ENCODE measurements at places on chromosomes 1 and 21.

DNA sequence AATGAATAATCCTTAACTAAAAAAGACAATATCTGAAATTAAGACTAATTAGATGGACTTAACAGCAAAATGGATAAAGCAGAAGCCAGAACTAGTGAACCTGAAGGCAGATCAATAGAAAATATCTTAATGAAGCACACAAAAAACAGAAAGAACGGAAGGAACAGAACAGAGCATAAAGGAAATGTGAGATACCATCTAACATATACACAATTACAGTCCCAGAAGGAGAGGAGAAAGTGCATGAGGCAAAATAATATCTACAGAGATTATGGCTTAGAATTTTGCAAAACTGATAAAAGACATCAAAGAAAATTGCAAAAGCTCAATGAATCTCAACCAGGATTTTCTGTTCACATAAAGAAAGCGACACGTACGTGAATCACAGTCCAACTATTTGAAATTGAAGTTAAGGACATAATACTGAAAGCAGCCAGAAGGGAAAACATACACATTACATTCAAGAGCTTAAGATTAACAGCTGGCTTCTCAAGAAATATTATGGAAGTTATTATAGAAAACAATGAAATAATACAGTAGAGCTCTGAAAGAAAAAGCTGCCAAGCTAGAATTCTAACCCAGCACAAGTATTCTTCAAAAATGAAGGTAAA lies 182.0 kb downstream of the CDC42BPA start:
- DNase-seq, result no peak

GRCh38 chr21:26297851-26298250 lies 127.3 kb upstream of the APP start:
- no peak for DNase-seq

GRCh38 chr1:223621312-223621734 lies 44.2 kb downstream of the CAPN8 start:
- DNase-seq, result no peak

- no peak for DNase-seq
Measured at GRCh38 chr1:85850238-85850637, 142.0 kb upstream of the ZNHIT6 start.

GRCh38 chr1:177227978-177228692 lies 57.4 kb downstream of the BRINP2 start:
- DNase-seq, result no peak

- peak; percentile 16 for DNase-seq
Measured at GRCh38 chr1:95118067-95118499, 928 bp downstream of the TLCD4 start.

DNA sequence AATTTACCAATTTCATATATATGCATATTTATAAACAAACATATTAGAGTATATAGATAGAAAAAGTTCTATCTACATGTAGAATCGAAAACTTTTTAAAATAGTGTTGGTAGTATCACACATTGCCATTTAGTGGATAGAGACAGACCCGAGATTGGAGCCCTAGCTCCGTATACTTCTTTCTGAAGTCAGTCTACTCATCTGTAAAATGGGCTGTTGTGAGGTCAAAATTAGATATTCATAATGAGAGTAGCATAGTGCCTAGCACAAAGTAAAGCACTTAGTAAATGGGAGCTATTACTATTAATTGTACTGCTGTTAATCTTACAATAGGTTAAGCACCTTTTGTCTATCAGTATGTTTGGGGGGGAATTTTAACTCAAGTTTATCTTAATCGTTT lies 4.2 kb upstream of the RSPH1 start:
- DNase-seq, result no peak

- DNase-seq, result no peak
Measured at GRCh38 chr1:26820784-26821269, 5.7 kb upstream of the ZDHHC18 start.

- DNase-seq, result no peak
Measured at GRCh38 chr1:185096531-185096930, 51.2 kb downstream of the RNF2 start.

- no peak for DNase-seq
Measured at GRCh38 chr1:209238356-209238755, 345.2 kb upstream of the CAMK1G start.

- no peak for DNase-seq
Measured at GRCh38 chr1:180150982-180151381, 3.7 kb upstream of the QSOX1 start.

GRCh38 chr21:35711661-35712060 lies 348.7 kb downstream of the SETD4 start:
- no peak for DNase-seq

DNA sequence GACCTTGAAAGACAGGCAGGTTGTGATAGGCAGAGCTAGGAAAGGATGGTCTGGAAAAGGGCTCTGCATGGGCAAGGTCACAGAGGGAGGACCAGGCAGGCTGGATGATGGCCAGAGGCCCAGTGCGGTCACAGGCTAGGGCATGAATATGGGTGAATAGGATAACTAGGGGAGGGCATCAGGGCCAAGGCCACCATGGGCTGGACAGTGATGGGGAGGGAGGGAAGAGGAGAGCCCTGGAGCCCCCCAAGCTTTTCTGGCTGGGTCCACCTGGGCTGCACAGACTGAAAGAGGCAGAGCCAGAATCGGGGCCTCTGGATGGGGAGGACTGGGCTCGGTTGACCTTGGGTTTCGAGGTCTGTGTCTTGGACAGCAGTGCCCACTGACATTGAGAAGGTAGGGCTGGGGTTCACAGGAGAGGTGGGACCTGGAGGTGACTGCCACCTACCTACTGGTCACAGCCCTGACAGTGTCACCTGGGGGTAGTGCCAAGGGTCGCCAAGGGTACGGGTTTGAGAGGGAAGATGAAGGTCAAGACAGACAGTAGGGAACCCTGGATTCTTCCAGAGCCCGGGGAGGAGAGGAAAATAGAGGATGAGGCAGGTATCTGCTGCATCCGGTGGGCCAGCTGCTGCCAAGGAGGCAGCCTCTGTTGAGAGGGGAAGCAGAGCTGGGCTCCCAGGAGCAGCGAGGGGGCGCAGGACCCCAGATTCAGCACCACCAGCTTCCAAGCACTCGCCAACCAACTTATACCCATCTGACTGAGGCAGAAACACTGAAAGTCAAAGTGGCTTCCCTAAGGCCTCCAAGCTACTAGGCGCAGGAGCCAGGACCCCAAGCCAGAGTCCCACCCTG lies 6.1 kb upstream of the NPHP4 start:
- no peak for DNase-seq

DNA sequence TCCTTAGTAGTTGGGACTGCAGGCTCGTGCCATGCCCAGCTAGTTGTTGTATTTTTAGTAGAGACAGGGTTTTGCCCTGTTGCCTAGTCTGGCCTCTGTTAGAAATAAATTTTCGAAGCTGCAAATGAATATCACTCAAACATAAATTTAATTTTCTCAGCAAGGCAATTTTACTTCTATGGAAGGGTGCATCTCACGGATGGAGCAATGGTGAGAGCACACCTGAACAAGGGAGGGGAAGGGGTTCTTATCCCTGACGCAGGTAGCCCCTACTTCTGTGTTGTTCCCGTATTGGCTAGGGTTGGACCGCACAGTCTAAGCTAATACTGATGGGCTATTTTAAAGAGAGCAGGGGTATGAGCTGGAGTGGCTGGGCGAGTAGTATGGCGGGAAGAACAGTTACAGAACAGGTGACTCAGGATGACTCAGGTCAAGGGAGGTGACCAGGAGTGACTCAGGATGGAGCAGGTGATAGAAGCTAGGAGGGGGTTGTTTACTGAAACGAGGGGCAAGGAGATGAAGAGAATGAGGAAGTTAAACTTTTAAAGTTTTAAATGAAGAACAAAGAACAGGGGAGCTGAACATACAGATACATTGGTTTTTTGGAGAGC lies 7.5 kb downstream of the MDM4 start:
- DNase-seq, result no peak

DNA sequence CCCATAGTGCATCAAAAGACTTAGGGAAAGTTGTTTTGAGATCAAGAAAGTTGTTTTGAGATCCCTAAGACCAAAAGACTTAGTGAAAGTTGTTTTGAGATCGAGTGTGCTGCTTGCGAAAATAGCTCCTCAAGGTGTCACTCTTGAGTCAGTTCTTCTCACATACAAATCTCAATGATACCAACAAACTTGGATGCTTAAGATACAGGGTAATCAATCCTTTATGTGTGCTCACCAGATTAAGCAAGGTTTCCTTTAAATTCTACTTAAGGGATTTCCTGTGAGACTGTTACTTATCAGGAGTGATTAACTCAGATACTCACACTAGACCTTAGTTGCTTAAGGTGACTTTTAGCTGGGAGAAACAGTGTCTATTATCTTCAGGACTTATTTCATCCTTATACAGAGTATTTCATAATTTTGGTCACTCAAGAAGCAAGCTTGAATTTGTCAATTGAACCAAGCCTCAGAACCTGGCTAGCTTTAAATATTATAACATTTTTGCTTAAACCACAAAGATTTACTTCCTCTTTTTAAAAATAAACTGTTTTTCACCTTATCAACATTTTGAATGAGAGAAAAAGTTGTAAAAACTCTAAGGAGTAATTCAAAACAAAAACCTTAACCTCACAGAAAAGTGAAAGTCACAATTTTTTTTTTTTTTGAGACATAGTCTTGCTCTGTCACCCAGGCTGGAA lies 8.0 kb upstream of the RLF start:
- DNase-seq, result peak; percentile 27

GRCh38 chr1:117210831-117211261 lies at the start of gene VTCN1:
TSS of gene VTCN1 (minus strand) at chr1:117210927. CDS start at chr1:117210855, 72 bp downstream.
- DNase-seq, result no peak

DNA sequence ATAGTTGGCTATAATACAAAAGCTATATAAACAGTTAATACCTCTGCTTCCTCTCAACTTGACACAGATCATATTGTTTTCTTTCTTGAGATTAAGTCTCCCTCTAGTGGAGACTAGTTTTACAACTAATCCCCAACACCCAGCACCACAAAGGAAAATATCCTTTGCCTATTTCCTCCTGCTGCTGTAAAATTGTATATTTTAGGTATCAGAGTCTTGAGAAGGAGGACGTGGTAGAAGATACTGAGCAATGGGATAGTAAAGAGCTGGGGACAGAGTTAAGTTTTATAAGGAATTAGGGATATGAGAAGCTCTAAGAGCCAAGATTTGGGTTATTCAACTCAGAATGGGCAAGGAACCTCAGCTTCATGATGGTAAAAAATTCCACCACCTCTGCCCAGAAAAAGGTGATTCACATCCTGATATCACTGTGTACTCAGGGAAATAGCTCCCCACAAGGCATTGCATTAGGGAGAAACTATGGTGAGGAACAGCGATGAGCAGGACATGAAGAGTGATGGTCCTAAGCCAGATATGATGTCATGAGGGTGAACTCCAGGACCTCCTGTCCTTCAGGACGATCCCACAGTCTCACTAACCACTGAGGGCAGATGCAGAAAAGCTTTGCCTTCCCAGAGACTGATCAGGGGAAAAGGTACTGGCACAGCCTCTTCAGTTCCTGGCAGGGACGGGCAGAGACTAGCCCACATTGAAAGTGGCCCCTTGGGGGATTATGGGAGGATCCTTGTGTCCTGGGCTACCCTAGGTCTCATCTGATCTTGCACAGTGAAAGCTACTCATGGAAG lies 14.7 kb upstream of the CFAP126 start:
- peak; percentile 59 for DNase-seq

DNA sequence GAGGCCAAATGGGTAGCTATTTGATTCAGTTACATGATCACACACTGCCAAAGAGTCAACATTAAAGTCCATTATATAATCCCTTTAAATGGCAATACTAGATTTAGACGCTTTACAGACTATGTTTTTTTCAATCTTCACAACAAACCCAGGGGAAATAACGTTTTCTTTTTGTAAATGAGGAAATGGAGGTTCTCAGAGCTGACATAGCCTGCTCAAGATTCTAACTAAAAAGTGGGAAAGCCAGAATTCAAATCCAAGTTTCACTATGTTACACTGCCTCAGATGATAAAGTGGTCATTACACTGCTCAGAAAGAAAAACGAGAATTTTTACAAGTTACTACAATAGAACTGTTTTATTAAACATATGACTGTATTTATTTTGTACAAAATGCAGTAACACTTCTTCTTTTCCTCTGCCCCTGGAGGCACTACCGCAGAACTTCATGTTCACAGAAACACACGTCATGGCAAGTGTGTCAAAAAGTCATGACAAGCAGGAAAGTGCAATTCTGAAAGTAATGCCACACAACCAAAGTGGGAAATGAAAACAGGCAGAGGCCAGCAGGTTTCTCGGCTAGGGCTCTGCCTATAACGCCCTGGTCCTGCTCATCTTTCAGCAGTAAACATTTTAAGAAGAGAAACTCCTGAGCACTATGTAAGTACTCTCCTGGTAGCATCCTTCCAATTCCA lies 19.0 kb downstream of the THEMIS2 start:
- no peak for DNase-seq

GRCh38 chr1:37930246-37931101 lies 16.4 kb downstream of the INPP5B start:
- no peak for DNase-seq

GRCh38 chr1:226443033-226443432 lies 35.1 kb upstream of the PARP1 start:
- no peak for DNase-seq

GRCh38 chr1:32448773-32449456 lies 16.0 kb upstream of the ZBTB8B start:
- no peak for DNase-seq

- no peak for DNase-seq
Measured at GRCh38 chr1:94621395-94621794, 79.8 kb upstream of the F3 start.

- DNase-seq, result no peak
Measured at GRCh38 chr1:25952841-25953401, 44.9 kb downstream of the PAFAH2 start.

- no peak for DNase-seq
Measured at GRCh38 chr1:208004851-208005250, 93.9 kb upstream of the CD34 start.

GRCh38 chr1:63701187-63701586 lies 72.6 kb upstream of the ROR1 start:
- peak; percentile 15 for DNase-seq

GRCh38 chr21:45861156-45861870 lies 120.3 kb upstream of the COL6A1 start:
- DNase-seq, result no peak

DNA sequence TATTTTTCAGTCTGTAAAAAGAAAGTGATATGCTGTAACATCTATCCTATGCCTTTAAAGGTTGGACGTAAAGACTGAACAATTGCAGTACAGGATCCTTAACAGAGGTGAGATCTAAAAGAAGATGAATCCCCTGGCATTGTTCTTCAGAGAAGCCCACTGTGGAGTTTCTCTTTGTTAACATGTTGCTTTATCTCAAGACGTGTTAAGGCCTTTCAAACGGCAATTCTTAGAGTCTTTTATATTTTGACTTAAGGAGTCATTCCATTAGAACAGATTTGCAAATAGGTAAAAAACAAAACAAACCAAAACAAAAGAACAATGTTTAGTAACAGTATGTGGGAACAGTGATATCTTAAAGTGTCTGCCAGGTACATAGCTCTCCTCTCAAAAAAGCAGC lies 225.1 kb upstream of the ZP4 start:
- no peak for DNase-seq

DNA sequence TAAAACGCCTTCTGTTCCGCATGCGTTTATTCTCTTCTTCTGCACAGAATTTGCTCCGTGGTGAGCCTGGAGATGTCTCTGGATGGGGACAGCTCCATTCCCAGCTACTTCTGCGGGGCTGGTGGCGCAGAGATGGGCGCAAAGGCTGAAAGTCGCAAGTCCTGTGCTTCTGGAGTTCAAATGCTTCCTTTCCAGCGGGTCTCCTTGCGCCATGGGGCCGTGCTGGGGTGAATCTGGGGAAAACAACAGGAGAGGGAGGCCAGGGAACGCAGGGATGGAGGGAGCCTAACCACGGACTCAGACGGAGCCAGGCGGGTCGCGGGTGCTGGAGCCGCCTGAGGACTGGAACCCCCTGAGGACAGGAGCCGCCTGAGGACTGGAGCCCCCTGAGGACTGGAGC lies 2.9 kb upstream of the OR2T12 start:
- DNase-seq, result no peak

Data from NCI-H1436 (cell line).